ENCODE measurements at places on chromosomes 1 and 21.

DNA sequence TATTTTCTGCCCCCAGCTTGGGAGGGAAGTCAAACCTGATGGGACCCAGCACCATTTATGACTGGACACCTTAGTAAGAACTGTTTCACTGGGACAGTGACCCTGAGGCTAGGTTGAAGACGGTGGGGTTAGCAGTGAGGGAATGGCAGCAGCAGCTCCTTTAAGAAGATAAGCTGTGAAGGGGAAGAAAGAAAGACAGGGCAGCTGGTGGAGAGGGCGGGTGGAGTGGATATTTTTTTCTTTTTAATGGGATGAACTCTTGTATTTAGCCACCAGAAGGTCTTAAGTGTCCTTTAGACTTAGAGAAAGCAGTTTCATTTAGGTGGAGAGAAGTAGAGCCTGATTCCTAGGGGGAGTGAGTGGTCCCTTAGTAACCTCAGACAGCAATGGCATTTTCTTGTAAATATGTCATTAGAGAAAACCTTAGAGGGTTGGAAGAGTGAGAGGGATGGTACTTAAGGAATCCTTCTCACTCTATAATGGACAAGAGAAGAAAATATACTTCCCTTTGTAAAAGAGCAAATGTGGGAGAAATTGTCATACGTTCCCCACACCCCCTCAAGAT lies 187.5 kb downstream of the HHAT start:
- DNase-seq = no peak

GRCh38 chr21:23452384-23453083 lies 2154.7 kb downstream of the MRPL39 start:
- DNase-seq = no peak

GRCh38 chr1:52204696-52205095 lies 62.8 kb downstream of the ZFYVE9 start:
- DNase-seq = no peak

DNA sequence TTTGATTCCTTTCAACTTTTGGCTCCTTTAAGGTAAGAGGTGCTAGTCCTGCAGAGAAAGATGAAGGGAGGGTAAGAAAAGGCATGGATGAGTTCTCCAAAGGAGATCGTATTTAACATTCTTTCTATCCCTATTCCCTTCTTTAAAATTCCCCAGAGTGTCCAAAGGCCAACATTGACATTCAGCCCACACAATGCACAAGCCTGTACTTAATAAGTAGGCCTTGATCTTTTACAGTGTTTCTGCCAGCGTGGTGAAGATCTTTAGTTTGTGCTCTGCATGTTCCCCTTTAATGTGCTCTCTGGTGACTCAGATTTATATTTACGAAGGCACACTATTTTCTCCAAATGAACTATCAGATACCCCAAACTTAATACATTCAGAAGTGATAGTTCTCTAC lies 582.5 kb upstream of the RGS18 start:
- DNase-seq = no peak

- no peak for DNase-seq
These were observed 1.3 kb upstream of the IL19 start for GRCh38 chr1:206769304-206769731.

Measured in GM04504 (cell line).